ENCODE measurements at places on chromosomes 12 and 14.
A peak's percentile ranks its signal among the peaks of the same experiment; 100 is the strongest.

DNA sequence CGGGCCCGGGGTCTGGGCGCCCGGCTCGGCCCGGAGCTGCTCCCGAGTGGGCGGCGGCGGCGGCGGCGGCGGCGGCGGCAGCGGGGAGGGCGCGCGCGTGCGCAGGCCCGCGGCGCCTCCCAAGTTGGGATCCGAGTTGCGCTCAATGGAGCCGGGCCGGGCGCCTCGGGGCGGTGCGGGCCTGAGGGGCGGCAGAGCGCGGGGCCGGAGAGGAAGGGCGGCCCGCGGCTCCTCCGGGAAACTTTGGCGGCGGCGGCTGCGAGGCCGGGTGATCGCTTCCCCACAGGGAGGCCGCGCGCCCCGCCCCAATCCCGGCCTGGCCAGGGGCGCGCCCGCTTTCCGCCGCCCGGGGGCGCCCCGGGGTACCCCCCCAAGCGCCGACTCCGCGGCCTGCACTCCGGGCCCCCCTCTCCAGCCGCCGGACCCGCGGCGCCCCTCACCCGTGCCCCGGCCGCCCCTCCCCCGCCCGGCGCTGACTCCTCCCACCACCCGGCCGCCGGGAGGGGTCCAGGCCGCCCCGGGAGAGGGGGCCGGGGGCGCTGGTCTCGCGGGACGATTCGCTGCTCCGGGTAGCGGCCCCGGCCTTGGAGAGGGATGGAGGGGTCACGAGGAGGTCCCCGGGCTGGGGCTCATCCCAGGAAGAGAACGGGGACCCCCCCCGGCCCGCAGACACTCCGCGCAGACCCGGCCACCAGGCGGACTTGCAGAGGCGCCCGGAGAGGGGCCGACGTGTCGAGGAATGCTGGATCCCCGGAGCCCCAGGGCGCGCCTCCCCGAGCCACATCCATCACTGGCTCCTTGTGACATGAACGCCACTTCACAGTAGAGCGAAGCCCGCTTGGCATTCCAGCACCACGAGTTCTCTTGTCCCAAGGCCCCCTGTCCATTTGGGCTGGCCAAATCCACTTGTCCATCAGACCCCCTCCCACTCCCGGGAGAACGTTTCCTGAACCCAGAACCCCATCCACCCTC lies at the start of gene RILPL1:
Gene RILPL1 (minus strand): TSS at position 48 of the 972 bp plus-strand sequence. CDS start 237 bp downstream, outside the sequence.
- H3K27ac ChIP-seq: peak within 1 kb of the TSS; percentile 94
- no peaks in the 10 kb centered on the region for H3K36me3 ChIP-seq
- H3K4me3 ChIP-seq: peak within 1 kb of the TSS; percentile 85

GRCh38 chr14:90714811-90715210 lies 101.4 kb downstream of the TTC7B start:
- no peaks in the 10 kb centered on the region for H3K4me1 ChIP-seq
- H3K27me3 ChIP-seq: no peaks in the 10 kb centered on the region
- no peak overlapping the region for H3K4me3 ChIP-seq
- DNase-seq: no peak
- no peaks in the 10 kb centered on the region for H3K36me3 ChIP-seq

- no peak overlapping the region for H3K4me3 ChIP-seq
- DNase-seq: no peak
- H3K36me3 ChIP-seq: no peaks in the 10 kb centered on the region
- no peaks in the 10 kb centered on the region for H3K4me1 ChIP-seq
- H3K27ac ChIP-seq: no peak overlapping the region
- no peaks in the 10 kb centered on the region for H3K27me3 ChIP-seq
These were observed 271.5 kb upstream of the TBX3 start for GRCh38 chr12:114955414-114956014.

DNA sequence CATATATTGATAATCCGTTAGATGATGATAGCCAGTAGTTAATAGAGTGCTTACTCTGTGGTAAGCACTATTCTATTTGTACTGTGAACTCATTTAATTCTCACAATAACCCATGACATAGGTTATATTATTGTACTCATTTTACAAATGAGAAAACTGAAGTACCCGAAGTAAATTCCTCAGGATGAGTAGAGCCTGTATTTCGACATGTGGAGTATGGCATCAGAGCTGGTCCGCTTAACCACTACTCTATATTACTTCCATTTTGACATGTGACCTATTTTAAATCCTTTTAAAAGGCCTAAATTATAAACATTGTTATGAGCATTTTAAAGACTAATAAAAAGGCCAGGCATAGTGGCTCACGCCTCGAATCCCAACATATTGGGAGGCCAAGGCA lies 8.0 kb upstream of the RAP1B start:
- H3K27me3 ChIP-seq: no peaks in the 10 kb centered on the region
- no peak for DNase-seq
- no peak overlapping the region for H3K27ac ChIP-seq

DNA sequence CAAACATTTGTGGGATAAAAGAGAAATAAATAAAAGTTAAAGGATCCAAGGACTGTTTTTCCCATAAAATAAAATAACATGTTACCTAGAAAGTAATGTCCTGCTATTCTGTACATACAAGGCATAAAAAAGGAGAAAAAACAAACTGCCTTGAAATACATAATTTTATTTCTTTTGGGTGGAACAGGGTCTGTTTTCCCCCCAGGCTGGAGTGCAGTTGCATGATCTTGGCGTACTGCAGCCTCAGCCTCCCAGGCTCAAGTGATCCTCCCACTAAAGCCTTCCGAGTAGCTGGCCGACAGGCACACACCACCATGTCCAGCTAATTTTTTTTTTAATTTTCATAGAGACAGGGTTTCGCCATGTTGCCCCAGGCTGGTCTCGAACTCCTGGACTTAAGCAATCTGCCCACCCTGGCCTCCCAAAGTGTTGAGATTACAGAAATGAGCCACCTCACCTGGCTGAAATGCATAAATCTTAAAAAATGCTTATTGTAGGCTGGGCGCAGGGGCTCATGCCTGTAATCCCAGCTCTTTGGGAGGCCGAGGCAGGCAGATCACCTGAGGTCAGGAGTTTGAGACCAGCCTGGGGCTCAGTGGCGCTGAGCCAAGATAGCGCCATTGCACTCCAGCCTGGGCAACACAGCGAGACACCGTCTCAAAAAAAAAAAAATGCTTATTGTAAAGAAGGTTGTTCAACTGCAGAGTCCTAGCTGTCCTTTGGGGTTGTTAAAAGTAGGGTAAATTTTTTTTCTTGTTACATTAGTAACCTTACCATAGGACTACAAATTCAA lies 4.1 kb upstream of the TUBA1C start:
- H3K4me1 ChIP-seq: peaks cover 22% of the 10 kb centered on the region
- no peak overlapping the region for H3K4me3 ChIP-seq
- no peak overlapping the region for H3K27ac ChIP-seq
- no peaks in the 10 kb centered on the region for H3K27me3 ChIP-seq

DNA sequence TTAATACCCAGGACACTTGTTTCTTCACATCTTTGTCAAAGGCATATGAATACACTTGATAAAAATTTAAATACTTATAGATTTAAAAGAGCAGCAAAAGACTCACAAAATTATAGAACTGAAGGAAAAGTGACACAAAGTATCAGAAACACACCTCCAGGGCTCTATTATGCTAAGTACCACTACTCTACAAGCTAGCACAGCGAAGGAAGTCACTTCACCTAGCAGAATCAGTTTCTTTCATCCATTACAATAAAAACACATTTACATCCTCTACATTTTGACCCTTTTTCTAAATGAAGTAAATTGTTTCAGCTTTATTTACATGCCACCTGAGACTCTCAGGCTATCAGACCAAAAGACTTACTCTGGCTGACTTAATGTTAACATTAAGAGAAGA lies 26.6 kb upstream of the PTPRB start:
- no peak for DNase-seq
- H3K27me3 ChIP-seq: peaks cover 6% of the 10 kb centered on the region
- no peaks in the 10 kb centered on the region for H3K4me1 ChIP-seq
- H3K36me3 ChIP-seq: no peaks in the 10 kb centered on the region

DNA sequence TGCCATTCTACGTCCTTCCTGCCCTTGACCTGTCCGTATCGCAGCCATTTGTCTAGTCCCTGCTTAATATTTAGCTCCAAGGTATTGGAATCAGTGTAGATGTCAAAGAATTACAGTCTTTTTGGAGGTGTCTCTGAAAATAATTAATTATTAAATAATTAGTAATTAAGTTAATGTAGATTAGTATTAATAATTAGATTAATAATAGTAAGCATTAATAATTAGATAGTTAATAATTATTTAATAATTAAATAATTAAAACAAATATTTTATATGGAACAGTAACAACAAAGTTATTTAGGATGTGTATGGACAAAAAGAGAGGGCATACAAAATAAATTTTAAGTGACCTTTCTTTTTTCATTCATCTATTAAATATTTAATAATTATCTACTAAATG lies 639.6 kb downstream of the AACS start:
- H3K4me1 ChIP-seq: no peaks in the 10 kb centered on the region
- H3K27me3 ChIP-seq: no peaks in the 10 kb centered on the region
- no peak for DNase-seq
- H3K27ac ChIP-seq: no peak overlapping the region
- no peak overlapping the region for H3K4me3 ChIP-seq

GRCh38 chr14:54697803-54698202 lies 130.9 kb downstream of the SAMD4A start:
- no peak overlapping the region for H3K4me3 ChIP-seq
- H3K27me3 ChIP-seq: peaks cover 48% of the 10 kb centered on the region
- no peak for DNase-seq
- H3K36me3 ChIP-seq: no peaks in the 10 kb centered on the region
- H3K4me1 ChIP-seq: peaks cover 11% of the 10 kb centered on the region
- no peak overlapping the region for H3K27ac ChIP-seq

Data from activated T-cell treated with anti-CD3 and anti-CD28 coated beads, Interleukin-2, amount 50 U/mL, for 72 hours (primary cell).